Progenitor cell of endocrine pancreas (in vitro differentiated cells): ENCODE measurements at places on chromosomes 12 and 14. TPM values are rescaled to one million over a fixed set of nuclear protein-coding genes. Genes with fewer than 3 reads are reported as not detected.

DNA sequence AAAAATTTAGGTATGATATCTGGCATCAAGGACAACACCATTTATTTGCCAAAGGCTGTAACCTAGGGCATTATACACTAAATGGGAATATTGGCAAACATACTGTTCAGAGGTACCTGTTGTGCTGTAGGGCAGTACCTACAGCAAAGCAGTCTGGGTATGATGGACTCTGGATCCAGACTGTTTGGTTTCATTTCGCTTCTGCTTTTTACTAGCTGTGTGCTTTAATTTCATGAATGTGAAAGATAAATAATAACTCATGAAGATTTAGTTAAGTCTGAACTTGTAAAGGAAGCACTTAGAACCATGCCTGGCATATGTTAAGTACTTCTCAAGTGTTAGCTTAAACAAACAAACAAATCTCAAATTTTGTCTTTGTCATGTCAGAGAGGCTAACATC lies 17.7 kb upstream of the SLC38A2 start:
- no peak for DNase-seq

DNA sequence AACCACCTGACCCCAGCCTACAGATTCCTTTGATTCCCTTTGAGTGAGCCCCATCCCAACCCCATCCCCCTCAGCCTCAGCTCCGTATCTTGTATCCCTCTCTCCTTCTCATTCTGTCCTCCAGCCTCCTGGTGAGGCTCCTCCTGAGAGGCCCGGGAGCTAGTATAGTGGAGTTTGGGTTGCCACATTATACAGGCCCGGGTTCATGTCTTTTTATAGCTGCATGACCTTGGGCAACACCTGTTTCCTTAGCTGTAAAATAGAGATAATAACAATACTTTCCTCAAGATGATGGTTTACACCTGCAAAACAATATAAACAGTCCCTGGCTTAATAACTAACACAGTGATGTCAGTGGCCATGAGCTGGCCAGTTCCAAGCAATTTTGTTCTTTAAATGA lies 89.8 kb downstream of the STAB2 start:
- no peak for DNase-seq

DNA sequence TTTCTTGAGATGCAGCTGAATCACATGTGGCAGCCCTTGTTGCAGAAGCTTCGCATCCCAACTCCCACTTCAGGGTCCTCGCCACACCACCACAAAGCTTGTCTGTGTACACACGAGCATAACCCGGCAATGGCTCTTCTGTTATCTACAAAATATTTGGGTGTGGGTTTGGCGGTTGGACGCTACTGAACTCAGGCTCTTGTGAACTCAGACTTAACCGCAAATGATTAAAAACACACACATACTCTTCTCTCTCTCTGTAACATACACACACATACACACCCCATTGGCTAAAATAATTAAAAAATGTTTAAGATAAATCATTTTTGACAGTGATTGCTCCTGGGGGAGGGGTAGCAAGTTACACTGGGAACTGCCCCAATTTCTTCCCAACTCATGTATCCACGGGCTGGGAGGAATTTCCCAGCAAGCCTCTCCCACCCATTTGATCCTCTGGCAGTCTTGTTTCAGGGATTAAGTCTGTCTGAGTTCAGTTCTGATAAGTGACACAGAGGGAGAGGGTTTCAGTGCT lies 63.7 kb upstream of the MANSC4 start:
- no peak for DNase-seq

DNA sequence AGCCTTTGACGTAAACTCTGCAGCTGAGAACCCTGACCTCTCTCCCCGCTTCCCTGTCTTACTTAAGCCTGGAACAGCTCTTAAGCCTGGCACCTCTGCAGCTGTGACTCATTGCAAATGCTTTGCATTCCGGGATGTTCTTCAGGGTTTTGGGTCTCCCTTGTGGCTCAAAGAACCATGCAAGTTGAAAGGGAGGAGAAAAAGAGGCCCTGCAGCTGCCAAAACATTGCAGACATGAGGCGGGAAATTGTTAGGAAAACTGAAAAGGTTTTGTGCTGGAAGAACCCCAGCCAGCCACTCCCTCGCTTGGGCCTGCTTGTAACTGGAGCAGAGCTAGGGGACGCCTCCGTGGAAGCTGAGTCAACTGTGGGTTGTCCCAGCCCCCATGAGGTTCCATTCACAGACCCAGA lies 60.2 kb upstream of the FERMT2 start:
- no peak for DNase-seq

DNA sequence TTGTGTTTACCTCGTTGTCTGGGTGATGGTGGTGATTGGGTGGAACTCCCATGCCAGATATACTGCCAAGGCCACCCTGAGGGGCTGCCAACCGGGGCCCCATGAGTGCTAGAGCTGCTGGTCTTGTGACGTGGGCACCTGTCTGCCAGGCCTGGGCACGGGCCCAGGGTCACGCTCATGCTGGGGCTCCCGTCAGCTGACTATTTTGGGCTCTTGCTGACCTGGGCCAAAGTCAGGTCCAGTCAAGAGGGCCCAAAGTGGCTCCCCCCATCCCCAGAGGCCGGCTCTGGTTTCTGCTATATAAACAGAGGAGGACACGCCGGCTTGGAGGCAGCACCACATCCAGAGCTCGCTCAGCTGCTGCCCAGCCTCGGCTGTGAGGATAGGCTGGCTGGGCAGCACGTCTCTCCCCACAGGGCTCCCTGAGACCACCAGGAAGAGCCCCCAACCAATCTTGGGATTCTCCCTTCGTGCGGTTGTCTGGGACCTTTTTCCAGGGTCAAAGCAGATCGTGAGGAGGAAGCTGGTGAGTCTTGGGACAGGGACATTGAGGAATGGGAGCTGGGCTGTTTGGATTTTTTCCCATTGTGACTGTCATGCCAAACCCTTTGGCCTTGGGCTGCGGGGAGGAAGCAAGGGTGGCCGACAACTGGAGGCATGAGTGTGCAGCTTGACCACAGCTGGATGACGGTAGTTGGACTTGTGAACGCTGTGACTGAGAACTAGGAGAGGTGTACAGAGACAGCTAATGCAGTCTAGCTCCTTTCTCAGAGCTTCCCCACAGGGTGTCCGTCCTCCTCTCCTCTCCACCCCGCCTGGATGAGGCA lies 7.6 kb upstream of the NR4A1 start:
- no peak for DNase-seq

DNA sequence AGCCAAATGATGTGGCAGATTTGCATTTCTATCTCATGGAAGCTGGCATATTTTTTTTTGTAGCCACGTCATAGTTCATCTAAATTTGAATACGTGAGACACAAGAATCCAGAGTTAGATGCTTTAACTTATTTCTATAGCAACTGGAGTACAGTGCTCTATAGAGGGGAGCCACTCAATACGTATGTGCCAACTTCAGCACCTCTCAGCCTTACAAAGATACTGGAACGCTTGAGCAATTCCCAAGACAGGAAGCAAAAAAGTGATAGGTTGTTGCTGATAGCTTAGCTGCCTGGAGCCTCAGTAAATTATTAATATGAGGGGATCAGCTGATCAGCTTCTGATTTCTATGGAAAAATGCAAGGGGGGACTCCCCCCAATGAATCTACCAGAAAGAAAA lies 24.1 kb upstream of the PELI2 start:
- DNase-seq, result no peak

Gene SLC6A15
- 0.57 and 1.1 TPM in 2 replicates for total RNA-seq

Gene KLRC2
- total RNA-seq, result not detected in 2 replicates

Gene SCN8A
- total RNA-seq, result 8.1 and 9.8 TPM in 2 replicates

Gene HOTAIR
- total RNA-seq, result not detected in 2 replicates

Gene COCH
- total RNA-seq, result 26.9 and 32.5 TPM in 2 replicates

Gene OAS1
- 0.38 TPM in 1 of 2 replicates, not detected in the other for total RNA-seq

Gene PRB2
- not detected in 2 replicates for total RNA-seq
